ENCODE measurements at places on chromosomes 1 and 21. TPM values are rescaled to one million over a fixed set of nuclear protein-coding genes. Genes with fewer than 3 reads are reported as not detected.

The MLLT11 gene
- 17.2 TPM for total RNA-seq

The TENT5C gene
- total RNA-seq, result 0.14 TPM

The CD160 gene
- total RNA-seq, result 0.10 TPM

The APCS gene
- not detected for total RNA-seq

The FALEC gene
- total RNA-seq, result 0.39 TPM

The SLFNL1 gene
- total RNA-seq, result not detected

The IL23R gene
- total RNA-seq, result not detected

The RCSD1 gene
- total RNA-seq, result 0.08 TPM

The AKIRIN1 gene
- 44.4 TPM for total RNA-seq

The NT5C1A gene
- not detected for total RNA-seq

The LCE1E gene
- not detected for total RNA-seq

The FCER1A gene
- total RNA-seq, result not detected

The TEKT2 gene
- not detected for total RNA-seq

Data from A549 treated with CpdA at 1 μM for 4 hours (cell line).